ENCODE measurements at places on chromosomes 3 and 15.

GRCh38 chr3:29649815-29650547, 369.1 kb downstream of the RBMS3 start:
- no peak for DNase-seq

- no peak for DNase-seq
Measured at GRCh38 chr15:94611656-94612055, 380.3 kb downstream of the MCTP2 start.

- no peak for DNase-seq
Measured at GRCh38 chr15:88348579-88349230, 92.2 kb upstream of the NTRK3 start.

DNA sequence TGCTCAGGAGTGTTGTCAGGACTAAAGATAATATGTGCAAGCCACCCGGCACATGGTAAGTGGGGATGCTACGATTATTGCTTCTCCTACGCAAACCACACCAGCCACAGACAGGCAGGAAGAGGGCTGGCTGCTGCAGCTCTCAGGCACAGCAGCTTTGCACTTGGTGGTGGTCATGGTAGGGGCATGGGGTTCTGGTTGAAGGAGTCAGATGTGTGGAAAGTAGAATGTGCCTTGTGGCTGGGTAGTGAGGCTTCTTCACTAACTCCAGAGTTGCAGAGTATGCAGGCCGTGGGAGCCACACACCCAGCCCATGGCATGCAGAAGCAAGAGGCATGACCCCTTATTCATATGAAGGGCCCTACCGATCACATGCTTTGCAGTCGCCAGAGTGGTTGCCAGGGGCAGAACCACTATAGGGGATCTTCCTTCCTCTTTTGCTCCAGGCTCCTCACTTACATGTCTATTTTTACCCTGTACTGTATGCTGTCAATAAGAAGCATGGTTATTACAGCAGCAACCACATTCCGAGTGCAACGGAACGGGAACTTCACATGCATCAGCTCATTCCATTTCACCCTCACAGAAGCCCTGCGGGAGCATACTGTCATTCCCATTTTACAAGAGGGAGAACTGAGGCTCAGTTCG, 59.2 kb upstream of the HERC1 start:
- no peak for DNase-seq
